ENCODE measurements at places on chromosomes 7 and 10.

DNA sequence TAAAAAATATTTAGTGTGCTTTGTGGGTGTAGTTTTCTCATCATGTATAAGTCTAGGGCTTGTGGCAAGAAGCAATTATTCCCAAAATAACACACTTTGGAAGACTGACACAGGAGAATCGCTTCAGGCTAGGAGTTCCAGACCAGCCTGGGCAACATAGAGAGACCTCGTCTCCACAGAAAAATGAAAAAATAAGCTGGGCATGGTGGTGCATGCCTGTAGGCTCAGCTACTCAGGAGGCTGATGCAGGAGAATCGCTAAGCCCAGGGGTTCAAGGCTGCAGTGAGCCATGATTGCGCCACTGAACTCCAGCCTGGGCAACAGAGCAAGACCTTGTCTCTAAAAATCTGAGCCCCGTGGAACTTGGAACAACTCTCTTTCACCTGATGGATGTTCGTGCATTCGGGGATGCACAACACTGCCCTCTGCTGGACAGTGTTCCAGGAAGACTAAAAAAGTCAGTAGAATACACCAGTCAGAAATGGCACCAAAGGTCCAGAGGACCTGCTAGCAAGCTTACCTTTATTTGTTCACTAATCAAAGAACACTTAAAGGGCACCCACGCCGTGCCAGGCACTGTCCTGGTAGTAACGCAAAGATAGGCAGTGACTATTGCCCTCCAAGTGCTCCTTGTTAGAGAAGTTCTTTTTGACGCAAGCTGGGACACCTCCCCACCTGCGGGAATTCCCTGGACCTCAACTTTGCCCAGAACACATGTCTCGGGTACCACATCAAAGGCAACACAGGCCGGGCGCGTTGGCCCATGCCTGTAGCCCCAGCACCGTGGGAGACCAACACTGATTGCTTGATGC is 81.9 kb upstream of the CALN1 start:
- DNase-seq: peak; percentile 35

GRCh38 chr7:157990881-157991250 is 596.8 kb downstream of the PTPRN2 start:
- DNase-seq: no peak

DNA sequence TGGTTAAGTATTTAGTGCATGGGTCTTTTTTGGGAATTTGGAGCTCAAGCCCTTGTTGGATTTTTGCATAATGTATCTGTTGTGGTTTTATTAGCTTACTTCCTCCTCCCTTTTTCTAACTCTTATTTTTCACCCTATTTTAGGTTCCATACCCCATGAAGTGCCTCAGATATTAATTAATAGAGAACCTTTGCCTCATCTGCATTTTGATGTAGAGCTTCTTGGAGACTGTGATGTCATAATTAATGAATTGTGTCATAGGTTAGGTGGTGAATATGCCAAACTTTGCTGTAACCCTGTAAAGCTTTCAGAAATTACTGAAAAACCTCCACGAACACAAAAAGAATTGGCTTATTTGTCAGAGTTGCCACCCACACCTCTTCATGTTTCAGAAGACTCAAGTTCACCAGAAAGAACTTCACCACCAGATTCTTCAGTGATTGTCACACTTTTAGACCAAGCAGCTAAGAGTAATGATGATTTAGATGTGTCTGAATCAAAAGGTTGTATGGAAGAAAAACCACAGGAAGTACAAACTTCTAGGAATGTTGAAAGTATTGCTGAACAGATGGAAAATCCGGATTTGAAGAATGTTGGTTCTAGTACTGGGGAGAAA is 28.0 kb downstream of the SIRT1 start:
- DNase-seq: no peak

GRCh38 chr10:122911889-122912484 is 1.6 kb downstream of the FAM24A start:
- no peak for DNase-seq

- no peak for DNase-seq
These were observed 5.6 kb upstream of the ASB4 start for GRCh38 chr7:95479992-95480624.

GRCh38 chr7:30881448-30881847 is 30.2 kb upstream of the AQP1 start:
- no peak for DNase-seq

DNA sequence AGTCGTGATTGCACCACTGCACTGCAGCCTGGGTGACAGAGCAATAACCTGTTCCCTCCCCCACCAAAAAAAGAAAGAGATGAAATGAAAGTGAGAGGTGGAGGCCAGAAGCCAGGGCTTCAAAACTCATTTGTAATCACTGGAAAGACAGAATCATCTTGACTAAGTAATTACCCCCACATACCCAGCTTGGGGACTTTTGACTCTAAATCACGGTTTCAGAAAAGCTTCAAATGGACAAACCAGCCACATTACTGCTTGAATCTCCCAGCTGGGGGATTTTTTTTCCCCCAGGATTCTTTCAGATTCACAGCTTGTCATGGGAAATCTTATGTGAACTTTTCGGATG is 361.0 kb downstream of the FRMD4A start:
- DNase-seq: no peak

DNA sequence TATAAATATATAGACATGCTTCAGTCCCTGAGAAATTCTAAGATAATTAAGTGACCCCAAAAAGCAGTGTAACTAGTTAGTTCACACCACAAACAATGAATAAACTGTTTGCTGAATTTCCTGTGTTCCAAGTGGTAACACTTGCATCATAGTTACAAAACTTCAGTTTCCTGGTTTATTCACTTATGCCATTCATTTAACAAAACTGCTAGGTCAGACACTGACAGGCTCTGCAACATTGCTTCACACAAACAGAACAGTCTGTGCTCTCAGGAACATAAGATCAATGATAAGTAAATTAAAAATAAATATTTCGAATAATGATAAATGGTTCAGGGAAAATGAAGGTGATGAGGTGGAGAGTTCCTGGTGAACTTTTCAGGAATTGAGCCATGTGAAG is 133.3 kb upstream of the NAMPT start:
- no peak for DNase-seq
